ENCODE measurements at places on chromosomes 3 and 15.
A peak's percentile ranks its signal among the peaks of the same experiment; 100 is the strongest.

DNA sequence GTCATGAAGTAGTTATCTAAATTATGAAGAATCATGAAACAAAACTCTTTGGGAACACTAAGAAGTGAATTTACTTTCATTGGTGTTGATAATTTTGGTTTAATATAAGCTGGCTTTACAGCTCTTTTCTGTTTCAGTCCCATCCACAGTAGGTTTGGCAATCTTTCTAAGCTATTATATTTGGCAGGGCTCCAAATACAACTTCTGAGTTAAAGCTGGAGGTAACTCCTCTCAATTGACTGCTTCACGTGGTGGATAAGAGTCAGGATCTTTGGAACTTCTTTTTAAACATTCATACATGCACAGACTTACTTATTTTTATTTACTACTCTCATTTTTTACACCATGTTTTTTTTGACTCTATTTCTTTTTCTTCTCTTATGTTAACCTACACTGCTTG, 106.5 kb upstream of the EPHA3 start:
- DNase-seq = peak; percentile 85

DNA sequence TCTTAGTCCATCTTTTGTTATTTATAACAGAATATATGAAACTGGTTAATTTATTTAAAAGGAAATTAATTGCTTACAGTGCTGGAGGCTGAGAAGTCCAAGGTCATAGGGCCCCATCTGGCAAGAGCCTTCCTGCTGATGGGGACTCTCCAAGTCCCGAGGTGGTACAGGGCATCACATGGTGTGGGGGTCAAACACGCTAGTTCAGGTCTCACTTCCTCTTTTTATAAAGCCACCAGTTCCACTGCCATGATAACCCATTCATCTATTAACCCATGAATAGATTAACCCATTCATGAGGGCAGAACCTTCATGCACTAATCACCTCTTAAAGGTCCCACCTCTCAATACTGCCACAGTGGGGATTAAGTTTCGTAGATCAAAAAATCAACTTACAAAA, 659.3 kb downstream of the NAALADL2 start:
- no peak for DNase-seq

GRCh38 chr15:22844421-22845288, 6.2 kb downstream of the NIPA2 start:
- DNase-seq = no peak

- DNase-seq = no peak
Observed at GRCh38 chr15:26087881-26088280, 224.8 kb upstream of the ATP10A start.
